CD8-positive, alpha-beta memory T cell (primary cell): ENCODE measurements at places on chromosomes 4 and X.

- DNase-seq: no peak
These were observed 2088.7 kb upstream of the AGA start for GRCh38 chr4:179530958-179531357.

- no peak for DNase-seq
These were observed 845.2 kb downstream of the PCDH18 start for GRCh38 chr4:136687118-136687517.

DNA sequence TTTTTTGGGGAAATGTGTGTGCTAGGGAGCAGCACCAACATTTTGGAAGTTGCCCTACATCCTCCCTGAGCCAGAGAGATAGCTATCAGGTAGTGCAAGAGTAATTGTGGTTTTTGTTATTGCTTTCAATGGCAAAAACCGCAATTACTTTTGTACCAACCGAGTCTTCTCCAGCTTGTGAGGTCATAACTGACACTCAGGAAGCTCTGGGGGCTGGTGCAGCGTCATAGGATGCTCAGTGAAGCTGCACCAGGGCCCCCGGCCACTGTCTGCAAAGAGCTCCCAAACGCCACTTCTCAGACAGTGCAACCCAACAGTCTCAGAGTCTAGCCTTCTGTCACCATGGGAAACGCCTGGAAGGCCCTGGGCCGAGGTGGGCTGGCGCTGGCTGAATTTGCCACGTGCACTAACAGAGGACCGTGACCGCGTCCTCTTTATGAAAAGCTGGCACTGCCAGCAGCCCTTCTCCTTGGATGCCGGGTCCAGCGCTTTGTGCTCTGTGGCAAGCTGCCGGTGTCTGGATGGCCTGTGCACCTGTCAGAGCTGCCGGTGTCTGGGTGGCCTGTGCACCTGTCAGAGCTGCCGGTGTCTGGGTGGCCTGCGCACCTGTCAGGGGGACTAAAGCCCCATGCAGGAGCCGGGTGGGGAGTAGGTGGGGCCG, 19.4 kb downstream of the SH3TC1 start:
- no peak for DNase-seq

- no peak for DNase-seq
These were observed 172.2 kb downstream of the HHIP start for GRCh38 chr4:144818136-144818535.

- no peak for DNase-seq
These were observed 254.6 kb upstream of the EPHA5 start for GRCh38 chr4:65924843-65925242.

- DNase-seq: no peak
These were observed 264.6 kb downstream of the SPRY1 start for GRCh38 chr4:123661080-123661737.

DNA sequence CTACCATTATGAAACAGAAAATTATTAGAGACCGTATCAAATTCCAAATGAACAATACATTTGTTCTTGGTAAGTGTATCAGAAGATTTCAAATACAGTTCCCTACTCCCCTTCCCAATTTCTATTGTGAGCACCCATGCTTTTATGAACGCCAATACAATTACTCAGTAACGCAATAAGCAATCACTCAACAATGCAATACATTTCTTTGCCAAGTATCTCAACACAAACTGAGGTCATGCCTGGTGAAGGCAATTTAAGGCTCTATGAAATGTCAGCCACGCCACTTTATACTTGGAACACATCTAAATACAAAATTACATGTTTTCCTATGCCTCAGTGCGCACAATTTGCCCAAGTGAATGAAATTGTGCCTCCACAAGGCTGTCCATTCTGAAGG, 712 bp downstream of the PNPLA4 start:
- no peak for DNase-seq

DNA sequence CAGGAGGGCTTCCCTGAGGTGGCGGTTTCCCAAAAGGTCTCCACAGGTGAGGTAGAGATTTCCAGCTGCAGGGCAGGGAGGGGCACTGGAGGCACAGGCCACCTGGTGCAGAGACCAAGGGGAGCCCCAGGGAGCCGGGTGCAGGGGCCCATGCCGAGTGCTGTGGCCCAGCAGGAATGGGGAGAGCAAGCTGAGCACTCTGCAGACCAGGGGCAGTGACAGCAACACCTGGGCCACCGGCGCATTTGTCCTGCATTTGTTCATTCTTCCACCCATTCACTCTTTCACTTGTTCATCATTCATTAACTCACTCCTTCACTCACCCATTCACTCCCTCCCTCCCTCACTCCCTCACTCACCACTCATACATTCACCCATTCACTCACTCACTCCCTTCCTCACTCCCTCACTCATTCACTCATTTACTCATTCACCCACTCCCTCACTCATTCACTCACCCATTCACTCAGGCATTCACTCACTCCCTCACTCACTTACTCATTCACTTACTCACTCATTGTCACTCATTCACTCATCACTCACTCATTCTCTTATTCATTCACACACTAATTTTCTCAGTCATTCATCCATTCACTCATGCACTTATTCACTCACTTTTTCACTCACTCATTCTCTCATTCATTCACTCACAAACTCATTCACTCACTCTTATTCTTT, 16.3 kb downstream of the CPZ start:
- DNase-seq: no peak

- DNase-seq: no peak
These were observed 136.4 kb downstream of the TRIML1 start for GRCh38 chr4:188275686-188276085.

GRCh38 chr4:93897559-93897958, 69.0 kb downstream of the ATOH1 start:
- no peak for DNase-seq

- peak; percentile 19 for DNase-seq
These were observed 15.4 kb downstream of the HMGB2 start for GRCh38 chr4:173318648-173319211.

- DNase-seq: no peak
These were observed 23.9 kb downstream of the ANKRD17 start for GRCh38 chr4:73234712-73235111.

- DNase-seq: no peak
These were observed 382.8 kb downstream of the KLHL4 start for GRCh38 chrX:87900320-87900908.

DNA sequence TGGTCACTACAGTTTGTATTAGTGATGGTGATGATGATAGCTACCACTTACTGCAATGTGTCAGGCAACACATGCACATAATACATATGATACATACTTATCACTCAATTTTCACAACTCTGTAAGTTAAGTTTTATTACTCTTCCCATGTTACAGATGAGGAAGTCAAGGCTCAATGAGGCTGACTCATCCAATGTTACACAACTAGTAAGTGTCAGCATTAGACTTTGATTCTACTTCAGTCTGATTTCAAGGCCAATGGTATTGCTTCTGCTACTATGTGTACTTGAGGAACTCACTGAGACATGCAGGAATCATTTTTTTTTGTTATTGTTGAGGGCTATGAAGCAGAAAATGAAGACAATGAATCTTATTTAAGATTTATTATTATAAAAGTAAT, 96.4 kb upstream of the TRPC5OS start:
- no peak for DNase-seq

- no peak for DNase-seq
These were observed 297.6 kb downstream of the IL15 start for GRCh38 chr4:141933978-141934377.

GRCh38 chr4:57081651-57082621, 28.2 kb downstream of the IGFBP7 start:
- no peak for DNase-seq

GRCh38 chrX:25070038-25070437, 54.3 kb upstream of the ARX start:
- DNase-seq: no peak

DNA sequence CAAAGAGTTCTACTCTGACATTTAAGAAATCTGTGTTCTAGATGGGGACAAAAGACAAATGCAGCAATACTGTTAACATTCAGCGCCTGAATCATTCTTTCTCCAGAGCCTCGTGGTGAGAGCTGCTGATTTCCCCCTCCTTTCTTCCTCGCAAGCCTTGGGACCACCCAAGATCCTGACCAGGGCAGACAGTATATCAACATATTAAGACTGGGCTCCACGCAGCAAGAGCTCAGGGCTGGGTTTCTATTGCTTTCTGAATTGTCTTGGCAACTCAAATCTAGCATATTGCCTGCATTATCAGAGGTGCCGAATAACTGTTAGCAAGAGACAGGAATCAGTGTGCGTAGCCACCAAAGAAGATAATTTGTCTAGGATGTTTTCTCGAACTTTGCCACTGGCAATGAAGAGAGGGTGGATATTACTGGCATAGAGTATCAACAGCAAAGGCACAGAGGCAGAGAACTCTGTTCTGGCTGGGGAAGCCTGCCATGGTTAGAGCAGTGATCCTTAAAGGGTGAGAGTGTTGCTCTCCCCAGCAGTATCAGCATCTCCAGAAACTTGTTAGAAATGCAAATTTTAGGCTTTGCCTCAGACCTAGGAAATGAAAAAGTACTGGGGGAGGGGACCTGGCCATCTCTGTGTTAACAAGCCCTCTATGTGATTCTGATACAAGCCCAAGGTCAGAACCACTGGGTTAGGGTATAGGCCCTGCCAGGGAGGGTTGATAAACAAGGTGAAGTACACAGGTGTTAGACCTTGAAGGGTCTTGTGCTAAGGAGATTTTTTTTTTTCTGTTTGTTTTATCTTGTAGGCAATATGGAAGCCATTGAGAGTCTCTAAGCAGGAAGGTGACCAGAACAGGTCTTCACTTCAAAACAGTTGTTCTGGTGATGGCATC, 46.2 kb upstream of the MID1IP1 start:
- DNase-seq: no peak

DNA sequence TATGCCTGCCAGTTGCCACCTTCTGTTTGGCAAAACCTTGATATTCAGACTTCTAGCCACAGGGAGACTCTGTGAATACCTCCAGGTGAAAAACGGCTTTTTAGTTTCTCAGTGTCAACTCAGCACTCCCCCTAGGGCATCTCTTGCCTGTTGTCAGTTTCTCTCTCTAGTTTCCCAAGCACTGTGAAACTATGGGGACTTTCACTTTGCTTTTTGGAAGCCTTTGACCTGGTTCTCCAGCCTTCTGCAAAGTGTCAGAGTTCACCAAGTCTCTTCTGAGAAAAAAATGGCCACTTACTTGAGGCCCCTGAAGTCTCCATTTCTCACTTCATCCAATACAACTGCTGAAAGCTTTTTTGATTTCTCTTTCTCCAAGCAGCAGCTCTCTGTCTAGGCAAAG, 521.5 kb downstream of the INPP4B start:
- no peak for DNase-seq
